ENCODE measurements at places on chromosomes 2 and 18.
A peak's percentile ranks its signal among the peaks of the same experiment; 100 is the strongest.

DNA sequence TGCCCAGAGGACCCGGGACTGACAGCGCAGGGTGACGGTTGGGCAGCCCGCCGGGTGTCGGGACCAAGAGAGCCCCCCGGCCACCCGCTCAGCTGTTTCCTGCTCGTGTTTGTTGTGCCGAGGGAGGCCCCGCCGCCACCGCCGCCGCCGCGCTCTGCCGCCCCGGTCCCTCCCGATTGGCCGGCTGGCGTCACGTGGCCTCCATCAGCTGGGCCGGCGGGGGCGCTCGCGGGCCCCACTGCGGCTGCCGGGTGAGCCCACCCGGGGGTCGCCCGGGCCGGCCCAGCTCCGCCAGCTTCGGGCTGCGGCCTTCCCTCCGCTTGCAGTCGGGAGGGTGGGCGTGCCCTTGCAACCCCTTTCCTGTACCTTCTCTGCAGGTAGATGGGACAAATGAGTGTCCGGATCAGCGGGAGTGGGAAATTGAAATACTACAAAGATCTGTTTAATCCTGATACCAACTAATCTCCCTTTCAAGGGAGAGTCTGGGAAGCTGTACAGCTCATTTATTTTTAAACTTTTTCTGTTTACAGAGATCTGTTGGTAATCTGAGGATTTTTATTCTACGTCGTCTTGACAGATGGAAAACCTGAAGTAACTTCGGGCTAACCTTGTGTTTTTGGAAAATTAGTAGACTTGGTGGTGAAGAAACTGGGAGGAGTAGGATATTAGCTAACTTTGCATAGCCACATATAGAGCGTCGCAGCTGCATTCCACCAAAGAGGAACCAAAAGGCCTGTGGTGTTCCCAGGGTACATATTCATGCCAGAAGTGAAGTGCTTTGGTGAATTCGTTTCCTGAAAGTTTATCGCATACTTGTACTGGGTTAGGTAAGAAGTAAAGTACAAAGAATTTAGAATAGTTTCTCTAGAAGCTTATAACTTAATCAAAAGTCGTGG lies 1.2 kb downstream of the YPEL5 start:
- DNase-seq, result peak; percentile 67

- DNase-seq, result no peak
Measured at GRCh38 chr18:58041633-58042032, 2.4 kb upstream of the NEDD4L start.

GRCh38 chr18:79048245-79048632 lies 21.0 kb upstream of the ATP9B start:
- DNase-seq, result no peak

DNA sequence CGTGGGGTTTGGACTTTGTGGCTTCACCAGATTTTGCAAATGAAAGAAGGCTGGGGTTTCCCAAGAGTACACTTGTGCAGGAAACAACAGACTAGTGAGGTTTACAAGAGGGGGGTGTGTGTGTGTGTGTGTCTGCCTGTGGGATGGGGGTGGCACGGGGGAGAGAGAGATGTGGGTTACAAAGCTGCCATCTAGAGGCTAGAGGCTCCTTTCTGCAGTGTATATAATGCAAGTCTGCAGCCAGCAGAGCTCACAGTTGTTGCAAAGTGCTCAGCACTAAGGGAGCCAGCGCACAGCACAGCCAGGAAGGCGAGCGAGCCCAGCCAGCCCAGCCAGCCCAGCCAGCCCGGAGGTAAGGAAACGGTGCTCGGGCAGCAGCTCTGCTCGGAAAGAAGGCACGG lies at the start of gene ACKR3:
Gene ACKR3 (plus strand): TSS at position 253 of the 401 bp plus-strand sequence. CDS start 10,641 bp downstream, outside the sequence.
- peak; percentile 52 for DNase-seq
